Stimulated activated naive B cell treated with anti-CD40 and anti-IgM and Interleukin-4, amounts not matched to agents 10 μg/mL and 1 μg/mL and 100 μg/mL, for 72 hours (primary cell): ENCODE measurements at places on chromosomes 1 and 21.

DNA sequence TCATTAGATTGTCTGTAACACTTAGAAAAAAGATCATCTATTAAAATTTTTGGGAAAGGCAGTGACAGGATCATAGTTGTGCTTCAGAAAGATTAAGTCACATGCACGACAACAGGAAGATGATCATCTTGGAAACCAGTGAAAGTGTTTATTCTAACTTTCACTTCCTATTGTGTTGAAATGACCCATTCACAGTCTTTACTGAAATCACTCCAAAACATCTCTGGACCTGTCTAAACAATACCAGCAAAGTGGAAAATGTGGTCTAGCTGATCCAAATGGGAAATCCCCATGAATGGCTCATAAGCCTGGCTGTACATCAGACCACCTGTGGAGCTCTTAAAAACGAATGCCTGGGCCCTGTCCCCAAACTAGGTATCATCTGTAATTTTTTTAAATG, 111.1 kb upstream of the ETV3 start:
- peak; percentile 64 for DNase-seq

GRCh38 chr1:98133131-98133530, 212.3 kb upstream of the DPYD start:
- no peak for DNase-seq

GRCh38 chr1:246599315-246599714, 33.1 kb downstream of the CNST start:
- DNase-seq = no peak

GRCh38 chr1:174265282-174265681, 106.0 kb downstream of the RABGAP1L start:
- DNase-seq = no peak

- no peak for DNase-seq
Measured at GRCh38 chr1:80293818-80294217, 1287.3 kb upstream of the ADGRL4 start.

- DNase-seq = peak; percentile 7
Measured at GRCh38 chr1:221809091-221810029, 67.5 kb upstream of the DUSP10 start.

GRCh38 chr1:43121256-43121900, 50.7 kb downstream of the EBNA1BP2 start:
- no peak for DNase-seq
